A549 treated with CORT108297 at 1 μM for 4 hours (cell line): ENCODE measurements at places on chromosomes 7 and 10. TPM values are rescaled to one million over a fixed set of nuclear protein-coding genes. Genes with fewer than 3 reads are reported as not detected.

CRYGN gene
- total RNA-seq = not detected in 5 replicates

ANKRD30A gene
- 0.52 to 0.94 TPM (median 0.72 TPM) in 5 replicates for total RNA-seq

UPK3BL1 gene
- 7.9 to 14.2 TPM (median 13.0 TPM) in 5 replicates for total RNA-seq

PKD1L1 gene
- 0.03 to 0.18 TPM (median 0.15 TPM) in 5 replicates for total RNA-seq

MSS51 gene
- 0.33 to 0.71 TPM (median 0.40 TPM) in 5 replicates for total RNA-seq

PROSER2 gene
- 28.1 to 42.6 TPM (median 39.2 TPM) in 5 replicates for total RNA-seq

ELOVL3 gene
- 0.16 to 0.40 TPM (median 0.30 TPM) in 5 replicates for total RNA-seq
